Right lung (tissue), 10 donors: ENCODE measurements at places on chromosomes 2 and 18.

- no peak for DNase-seq
Observed at GRCh38 chr2:203737360-203737759, 30.9 kb downstream of the CD28 start.

- DNase-seq: no peak
Observed at GRCh38 chr2:239928391-239929350, 96.5 kb downstream of the NDUFA10 start.

DNA sequence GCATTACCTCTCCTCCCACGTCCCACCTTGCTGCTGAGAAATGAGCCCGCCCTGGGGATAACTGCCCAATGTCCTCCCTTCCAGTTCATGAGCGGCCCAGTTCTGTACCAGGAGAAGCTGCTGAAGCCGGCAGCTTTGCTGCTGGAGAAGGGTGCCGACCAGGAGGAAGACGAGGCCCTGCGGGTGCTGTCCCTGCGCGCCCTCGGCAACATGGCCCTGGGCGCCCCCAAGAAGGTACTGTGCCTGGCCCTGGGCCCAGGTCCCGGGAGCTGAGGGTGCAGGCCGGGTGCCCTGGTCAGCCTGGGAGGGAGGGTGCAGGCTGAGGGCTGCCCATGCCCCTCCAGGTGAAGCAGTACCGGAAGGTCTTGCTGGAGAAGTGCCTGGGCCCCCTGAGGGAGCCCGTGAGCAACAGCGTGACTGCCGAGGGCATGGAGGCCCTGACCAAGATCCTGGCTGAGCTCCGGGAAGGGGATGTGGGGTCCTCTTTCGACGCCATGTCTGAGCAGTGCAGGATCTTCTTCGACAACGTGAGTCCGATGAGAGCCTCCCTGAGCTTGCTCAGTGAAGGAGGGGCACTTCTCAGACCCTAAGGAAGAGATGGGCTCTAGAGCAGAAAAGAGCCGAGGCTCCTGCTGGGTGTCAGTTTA, 25.7 kb downstream of the HJURP start:
- no peak for DNase-seq

- no peak for DNase-seq
Observed at GRCh38 chr2:225274751-225275150, 124.8 kb upstream of the NYAP2 start.

DNA sequence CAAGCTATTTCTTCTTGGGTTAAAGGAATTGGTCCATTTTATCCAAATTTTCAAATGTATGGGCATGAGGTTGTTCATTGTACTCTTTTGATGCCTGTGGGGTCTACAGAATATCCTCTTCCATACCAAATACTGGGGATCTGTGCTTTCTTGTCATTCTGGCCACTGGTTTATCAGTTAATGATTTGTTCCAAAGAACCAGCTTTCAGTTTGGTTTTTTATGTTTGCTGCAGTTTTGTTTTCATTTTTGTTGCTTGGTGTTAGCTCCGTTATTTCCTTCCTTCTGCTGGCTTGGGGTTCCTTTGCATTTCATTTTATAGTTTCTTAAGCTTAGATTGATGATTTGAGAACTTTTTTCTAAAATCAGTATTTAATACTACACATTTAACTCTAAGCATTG, 45.5 kb downstream of the SLC66A2 start:
- DNase-seq: no peak

- no peak for DNase-seq
Observed at GRCh38 chr2:206556357-206556949, 85.8 kb upstream of the FAM237A start.

DNA sequence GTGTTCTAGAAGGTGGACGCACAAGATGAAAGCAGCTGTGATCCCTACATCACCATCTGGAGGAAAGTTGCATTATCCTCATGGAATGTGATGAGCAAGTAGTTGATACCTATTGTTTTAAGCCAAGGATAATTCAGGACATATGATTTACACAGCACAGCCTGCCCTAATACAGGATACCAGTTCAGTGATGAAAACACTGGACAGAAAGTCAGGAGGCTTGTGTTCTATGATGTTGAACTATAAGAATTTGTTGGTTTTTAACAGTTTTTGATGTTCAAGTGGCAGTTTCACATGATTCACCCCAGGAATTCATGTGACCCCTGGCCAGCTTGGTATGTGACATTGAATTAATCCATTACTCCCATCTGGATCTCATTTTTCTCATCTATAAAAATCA, 6.2 kb upstream of the CHST10 start:
- DNase-seq: no peak
